ENCODE measurements at places on chromosomes 16 and 17.
A peak's percentile ranks its signal among the peaks of the same experiment; 100 is the strongest.

GRCh38 chr16:89971495-89972243, 23.1 kb downstream of the DEF8 start:
- DNase-seq = no peak

DNA sequence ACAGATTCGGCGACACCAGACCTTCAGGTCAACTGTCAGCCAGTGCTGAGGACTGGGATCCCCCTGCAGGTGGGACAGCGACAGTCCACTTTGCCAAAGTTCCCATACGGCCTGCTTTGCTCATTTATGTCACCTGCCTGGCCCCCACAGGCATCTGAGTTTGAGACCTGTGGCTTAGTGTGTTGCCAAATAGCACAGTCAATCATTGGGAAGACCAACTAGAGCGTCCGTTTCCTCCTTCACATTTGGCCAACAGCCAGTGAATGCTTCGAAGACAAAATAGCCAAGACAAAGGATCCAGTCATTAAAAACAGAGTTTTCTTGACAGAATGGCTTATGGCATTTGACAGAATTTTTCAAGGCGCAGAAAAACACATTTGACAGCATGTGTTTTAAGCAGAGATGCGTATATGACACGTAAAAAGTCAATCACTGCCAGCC, 113.8 kb downstream of the ABCC12 start:
- no peak for DNase-seq

DNA sequence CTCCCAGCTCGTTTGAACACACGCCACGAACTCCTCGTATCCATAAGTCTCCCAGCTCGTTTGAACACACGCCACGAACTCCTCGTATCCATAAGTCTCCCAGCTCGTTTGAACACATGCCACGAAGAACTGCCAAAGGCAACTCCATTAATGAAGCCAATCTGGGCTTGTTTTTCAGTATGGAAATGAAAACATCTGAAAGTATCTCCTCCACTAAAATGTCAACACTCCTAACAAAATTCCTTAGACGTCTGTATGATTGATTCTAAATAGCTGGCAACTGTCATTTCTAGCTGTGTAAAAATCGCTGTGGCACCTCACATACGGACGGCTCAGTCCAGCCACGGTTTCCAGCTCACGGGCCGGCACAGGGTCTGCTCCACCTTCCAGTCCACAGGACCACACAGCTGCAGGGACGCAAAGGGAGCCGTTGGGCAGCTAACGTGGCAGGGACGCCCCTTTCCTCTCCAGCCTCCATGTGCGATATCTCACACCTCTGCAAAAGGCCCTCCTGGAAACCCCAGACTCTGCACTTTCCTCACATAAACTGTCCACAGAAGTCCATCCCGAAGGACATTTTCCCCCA, 67.1 kb upstream of the METRNL start:
- no peak for DNase-seq

DNA sequence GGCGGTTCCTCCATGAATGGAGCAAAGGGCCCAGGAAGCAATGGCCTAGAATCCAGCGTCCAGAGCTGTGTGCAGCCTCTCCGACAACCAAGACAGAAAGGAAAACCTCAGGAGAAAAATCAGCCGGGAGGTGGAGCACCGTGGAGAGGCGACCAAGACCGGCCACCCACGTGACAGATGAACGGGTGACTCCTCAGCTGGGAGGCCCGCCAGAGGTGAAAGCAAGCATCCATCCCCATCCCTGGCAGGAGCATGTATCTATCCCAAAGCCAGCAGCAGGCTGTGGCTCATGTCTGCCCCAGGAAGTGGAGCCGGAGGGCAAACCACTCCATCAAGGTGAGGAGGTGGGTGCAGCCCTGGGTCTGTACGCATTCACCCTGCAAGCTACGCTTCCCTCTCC, 52.1 kb downstream of the FOXL1 start:
- DNase-seq = no peak

- no peak for DNase-seq
Observed at GRCh38 chr17:42982266-42982665, 1.9 kb downstream of the RUNDC1 start.

GRCh38 chr17:18938692-18939023, 13.3 kb upstream of the SLC5A10 start:
- no peak for DNase-seq

DNA sequence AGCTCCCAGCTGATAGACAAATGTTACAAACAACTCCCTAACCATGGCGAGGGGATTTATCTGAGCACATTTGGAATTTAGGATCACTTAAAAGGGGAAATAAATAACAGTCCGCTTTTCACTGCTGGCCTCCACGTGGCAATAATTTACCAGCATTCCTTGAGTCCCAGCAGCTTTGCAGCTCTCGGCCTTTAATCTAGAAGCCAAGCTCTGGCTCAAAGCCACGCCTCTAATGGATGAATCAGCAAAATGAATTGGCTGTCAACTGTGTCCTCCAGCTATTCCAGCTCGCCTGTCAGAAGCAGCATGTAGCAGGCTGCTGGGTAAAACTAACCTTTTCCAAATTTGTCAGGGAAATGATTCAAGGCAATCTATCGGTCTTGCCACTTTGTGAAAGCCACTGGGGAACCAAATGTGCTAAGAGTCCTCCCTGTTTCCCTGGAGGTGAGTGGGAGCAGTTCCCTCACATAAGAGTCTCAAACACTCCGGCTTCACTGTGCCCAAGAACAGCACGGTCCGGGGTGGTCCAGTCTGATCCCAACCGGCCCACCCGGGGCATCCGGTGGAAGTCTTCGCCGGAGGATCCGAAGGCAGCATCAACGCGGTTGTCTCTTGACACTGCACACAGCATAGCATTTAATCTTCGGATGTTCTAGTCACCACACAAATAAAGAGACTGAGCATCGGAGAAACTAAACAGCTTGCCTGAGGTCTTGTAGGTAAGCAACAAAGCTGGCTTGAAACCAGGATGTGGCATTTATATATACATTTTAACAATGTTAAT, 143.3 kb downstream of the PARN start:
- DNase-seq = no peak

GRCh38 chr17:10737168-10737622, 7.4 kb upstream of the TMEM220 start:
- DNase-seq = peak; percentile 15

GRCh38 chr17:17300624-17301568, 2.3 kb upstream of the NT5M start:
- peak; percentile 69 for DNase-seq

DNA sequence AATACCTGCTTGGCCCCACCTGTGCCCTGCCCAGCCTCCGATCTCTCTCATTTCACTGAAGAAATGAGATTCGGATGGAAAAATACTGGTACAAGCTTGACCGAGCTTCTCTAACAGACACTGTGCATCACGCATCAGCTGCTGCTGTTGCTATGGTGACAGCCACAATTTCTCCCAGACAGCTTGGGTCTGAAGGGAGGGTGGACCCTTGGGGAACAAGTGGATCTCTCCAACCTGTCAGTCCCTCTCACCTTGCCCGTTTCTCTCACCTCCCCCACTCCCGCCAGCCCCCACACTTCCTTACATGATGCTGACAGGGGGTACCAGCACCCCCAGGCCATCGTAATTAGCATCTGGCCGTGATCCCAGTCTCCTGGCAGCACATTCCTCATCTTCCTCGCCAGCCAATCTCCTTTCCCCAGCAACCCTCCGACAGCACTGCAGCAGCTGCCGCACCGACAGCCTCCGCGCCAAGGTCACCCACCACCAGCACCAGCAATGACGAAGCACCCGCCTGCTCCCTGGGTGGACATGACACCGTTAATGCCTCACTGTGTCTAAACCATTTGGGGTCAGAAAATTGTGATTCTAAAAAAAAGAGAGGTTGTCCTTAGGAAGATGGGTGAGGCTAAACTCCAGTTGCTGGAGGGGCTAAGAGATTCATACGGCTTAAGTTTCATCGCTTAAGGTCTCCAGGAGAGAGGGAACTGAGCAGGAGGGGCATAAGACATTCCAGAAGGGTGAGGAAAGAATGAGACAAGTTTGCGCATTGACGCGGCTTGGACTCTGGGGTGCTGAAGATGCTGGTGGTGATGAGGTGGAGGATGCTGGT, 58.6 kb upstream of the TNRC6A start:
- no peak for DNase-seq

- DNase-seq = peak; percentile 12
Observed at GRCh38 chr16:47779201-47780016, 318.3 kb downstream of the PHKB start.

DNA sequence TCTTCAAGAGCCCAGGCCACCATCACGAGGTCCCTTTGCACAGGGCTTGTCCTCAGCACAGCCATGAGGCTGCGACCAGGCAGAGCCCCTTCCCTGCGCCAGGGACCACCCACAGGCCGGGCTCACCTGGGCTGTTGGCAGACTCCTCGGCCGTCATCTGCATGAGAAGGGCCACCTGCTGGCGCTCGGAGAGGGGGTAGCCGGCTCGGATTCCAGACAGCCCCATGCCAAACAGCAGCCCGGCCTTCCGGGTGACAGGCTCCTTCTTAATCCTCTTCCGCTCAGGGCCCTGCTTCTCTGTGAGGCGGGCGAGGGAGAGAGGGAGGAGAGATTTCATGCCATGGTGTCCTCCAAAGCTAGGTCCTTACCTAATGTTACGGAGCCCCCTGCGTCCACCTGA, 73.4 kb downstream of the ZNF778 start:
- DNase-seq = no peak
